RWPE1 (cell line): ENCODE measurements at places on chromosomes 7 and 10.
A peak's percentile ranks its signal among the peaks of the same experiment; 100 is the strongest.

DNA sequence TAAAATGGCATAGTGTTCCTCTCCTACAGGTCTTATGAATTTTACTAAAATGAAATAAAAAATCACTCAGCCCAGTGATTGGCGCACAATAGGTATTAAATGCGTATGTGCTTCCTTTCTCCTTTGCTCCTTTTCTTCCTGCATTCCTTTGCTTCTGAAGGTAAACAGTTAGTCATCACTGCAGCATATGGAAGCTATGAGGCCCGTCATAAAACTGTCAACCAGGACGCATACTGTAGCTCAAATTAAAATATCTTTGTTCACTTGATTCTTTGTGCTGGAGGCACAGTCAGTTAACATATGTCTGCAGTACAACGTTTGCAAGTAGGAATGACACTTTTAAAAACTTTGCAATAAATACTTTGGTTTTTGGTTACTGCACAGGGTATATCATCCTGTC is 374.7 kb downstream of the TCERG1L start:
- DNase-seq, result peak; percentile 26

DNA sequence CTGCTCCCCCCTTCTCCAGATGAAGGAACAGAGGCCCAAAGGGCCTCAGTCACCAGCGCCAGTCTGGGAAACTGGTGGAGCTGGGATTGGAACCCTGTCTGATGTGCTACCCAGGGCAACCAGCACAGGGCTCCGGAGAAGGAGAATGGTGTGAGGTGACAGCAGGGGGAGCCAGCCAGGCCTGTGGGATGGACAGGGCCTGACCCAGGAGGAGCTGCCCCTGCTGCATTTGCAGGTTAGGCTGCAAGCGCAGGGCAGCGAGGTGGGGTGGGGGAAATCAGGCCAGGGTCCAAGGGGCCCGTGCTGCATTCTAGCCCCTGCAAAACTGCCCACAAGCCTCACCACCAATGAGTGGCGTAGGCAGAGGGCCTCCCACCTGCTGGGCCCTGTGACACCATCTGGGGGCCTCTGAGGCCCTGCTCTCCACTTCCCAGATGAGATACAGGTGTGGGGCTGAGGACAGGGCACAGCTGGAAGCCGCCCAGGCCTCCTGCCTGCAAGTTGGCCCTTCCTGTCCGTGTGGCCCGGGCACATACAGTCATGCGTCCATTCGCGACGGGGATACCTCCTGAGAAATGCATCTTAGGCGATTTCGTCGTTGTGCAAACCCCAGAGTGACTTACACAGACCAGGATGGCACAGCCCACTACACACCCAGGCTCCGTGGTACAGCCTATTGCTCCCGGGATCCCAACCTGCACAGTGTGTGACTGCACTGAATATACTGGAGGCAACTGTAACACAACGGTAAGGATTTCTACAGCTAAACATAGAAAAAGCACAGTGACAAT is 45.3 kb downstream of the RASGEF1A start:
- DNase-seq, result no peak

DNA sequence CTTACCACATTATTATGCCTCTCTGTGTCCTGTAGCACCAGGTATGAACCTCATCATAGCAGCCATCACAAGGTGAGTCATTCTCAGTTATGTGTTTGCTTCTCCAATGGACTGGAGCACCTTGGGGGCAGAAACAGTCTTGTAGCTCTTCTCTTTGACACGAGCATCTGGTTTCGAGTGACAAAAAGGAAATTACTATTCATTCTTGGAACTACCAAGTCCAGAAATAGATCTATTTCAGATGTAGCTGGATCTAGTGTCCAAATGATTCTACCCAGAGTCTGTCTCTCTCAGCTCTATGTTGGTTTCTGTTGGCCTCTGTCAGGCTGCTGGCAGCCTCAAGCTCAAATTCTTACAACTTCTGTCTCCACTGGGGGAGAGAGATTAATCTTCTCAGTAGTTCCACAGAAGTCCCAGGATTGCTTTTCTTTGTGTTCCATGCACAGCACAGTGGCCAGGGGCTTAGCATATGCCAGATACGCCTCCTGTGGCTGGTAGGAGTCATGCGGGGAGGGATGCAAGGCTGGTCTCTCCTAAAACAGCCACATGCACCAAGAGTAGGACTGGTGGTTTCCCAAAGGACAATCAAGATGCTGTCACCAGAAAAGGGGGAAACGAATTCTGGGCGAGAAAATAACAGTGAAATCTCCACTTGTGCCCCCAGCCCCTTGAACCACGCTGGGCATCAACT is 37.2 kb upstream of the PAPSS2 start:
- no peak for DNase-seq

- no peak for DNase-seq
Observed at GRCh38 chr10:91593834-91594233, 39.0 kb downstream of the PPP1R3C start.

GRCh38 chr7:102944241-102944640 is 31.4 kb downstream of the LRRC17 start:
- no peak for DNase-seq

- DNase-seq, result no peak
Observed at GRCh38 chr7:82317257-82317721, 126.3 kb downstream of the CACNA2D1 start.

DNA sequence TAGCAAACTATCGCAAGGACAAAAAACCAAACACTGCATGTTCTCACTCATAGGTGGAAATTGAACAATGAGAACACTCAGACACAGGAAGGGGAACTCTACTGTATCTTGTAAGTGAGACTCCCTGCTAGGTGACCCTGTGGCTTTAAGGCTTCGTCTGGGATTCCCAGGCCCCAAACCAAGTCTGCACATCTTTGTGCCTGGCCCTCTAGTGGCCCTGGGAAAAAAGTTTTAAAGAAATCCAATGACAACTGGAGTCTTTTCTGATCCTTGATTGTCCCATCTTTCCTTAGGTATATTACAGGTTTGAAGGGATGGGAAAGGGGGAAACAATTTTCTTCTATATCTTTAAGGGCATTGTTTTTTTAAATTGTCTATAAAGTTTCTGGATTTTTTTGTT is 10.6 kb upstream of the LIPM start:
- peak; percentile 39 for DNase-seq

- DNase-seq, result no peak
Observed at GRCh38 chr7:150897502-150898474, 45.5 kb downstream of the AOC1 start.

GRCh38 chr7:64602086-64602485 is 39.2 kb upstream of the ZNF680 start:
- no peak for DNase-seq

DNA sequence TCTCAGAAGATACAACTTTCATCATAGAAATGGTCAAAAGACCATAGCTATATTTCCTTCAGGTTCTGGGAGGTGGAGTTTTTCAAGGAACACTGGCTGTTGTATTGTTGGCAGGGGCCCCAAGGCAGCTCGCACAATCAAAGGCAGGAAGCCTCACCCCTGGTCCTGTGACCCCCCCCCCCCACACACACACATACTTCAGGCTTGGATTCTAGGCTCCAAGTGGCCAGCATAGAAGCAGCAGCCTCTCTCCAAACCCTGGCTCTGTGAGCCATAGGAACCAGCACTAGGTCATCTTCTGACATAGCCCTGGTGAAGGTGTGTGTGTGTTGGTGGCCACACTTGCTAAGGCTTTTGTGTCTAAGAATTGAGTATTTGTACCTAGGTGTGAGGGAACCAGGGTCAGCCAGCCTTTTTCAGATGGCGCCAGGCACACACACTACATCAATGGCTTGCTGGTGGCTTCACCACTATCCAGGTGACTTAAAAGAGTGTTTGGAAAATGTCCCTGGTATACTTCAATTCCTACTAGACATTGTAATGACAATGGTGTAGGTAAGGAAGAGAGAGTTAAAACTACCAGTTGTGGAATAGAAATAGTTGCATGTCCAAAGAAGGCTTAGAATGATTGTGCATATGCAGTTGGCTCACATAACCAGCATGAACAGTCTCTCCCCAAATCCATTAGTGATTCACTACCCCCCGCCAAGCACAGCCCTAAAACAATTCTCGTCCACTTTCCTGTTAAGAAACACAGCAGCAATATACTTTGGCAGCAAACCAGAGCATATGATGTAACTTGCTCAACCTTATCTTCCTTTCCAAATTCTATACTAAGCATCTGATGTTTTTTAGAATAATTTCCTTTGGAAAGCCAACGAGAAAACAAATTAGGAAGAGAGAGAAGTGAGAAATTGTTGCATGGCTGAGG is 91.3 kb downstream of the AVL9 start:
- DNase-seq, result no peak

DNA sequence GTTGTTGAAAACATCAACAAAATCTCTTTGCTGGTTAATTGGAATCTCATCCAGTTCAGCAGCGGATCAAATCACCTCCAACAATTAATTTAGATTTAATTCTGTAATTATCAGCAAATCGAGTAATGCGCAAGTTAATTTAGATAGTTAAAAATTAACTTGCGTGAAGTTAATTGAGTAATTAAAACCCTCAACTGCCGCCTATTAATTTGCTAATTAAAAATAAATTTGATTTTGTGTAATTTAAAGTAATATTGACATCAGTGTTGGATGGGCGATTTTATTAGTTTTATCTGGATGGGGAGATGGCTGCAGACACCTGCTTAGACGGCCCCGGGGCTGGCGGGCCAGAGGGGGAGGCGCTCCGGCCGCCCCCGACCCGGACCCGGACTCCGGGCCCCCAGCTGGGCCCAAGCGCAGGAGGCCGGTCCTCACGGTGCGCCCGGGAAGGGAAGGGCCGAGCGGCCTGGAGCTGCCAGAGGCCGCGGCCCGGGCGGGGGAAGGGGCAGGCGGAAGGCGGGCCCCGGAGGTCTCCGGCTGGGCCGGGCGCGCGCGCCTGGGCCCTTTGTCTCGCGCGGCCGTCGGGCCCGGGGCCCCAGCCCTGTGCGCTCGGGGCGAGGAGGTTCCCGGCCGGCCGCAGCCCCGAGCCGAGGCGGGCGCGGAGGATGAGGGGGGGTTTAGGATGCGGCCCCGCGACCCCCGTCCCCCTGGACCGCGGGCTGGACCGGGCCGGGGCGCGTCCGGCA is 3.3 kb upstream of the UNCX start:
- no peak for DNase-seq

- DNase-seq, result no peak
Observed at GRCh38 chr10:63703113-63703670, 182.0 kb downstream of the REEP3 start.

DNA sequence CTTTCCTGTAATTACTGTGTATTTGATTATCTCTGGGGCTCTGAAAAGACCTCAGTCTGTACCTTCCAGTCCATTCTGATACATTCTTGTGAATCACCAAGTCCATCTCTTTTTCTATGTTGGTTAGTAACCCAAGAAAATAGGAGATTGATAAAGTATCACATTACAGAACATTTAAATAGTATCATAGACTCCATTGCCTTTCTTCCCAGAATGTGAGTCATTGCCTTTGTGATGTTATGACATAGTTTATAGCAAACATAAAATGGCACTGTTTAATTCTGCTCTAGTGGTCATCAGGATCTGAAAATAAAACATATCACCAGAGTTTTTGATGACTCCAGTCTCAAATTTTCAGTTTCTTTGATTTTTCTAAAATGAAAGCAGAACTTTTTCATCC is 78.4 kb downstream of the NRG3 start:
- no peak for DNase-seq

DNA sequence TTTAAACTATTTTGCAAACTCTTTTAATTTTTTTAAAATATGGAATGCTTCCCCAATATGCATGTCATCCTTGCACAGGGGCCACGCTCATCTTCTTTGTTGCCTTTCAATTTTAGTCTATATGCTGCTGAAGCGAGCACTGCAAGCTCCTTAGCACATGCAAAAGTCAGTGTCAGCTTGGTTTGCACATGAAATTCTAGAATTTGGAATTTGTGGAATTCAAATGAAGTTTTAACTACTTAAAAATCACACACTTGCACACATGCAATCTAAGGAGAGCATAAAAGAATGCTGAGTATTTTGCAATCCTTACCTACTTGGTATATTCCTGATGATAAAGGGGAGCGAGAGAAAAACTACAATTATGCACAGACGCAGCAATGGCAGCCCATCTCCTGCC is 78.3 kb upstream of the ATP6V0A4 start:
- no peak for DNase-seq

DNA sequence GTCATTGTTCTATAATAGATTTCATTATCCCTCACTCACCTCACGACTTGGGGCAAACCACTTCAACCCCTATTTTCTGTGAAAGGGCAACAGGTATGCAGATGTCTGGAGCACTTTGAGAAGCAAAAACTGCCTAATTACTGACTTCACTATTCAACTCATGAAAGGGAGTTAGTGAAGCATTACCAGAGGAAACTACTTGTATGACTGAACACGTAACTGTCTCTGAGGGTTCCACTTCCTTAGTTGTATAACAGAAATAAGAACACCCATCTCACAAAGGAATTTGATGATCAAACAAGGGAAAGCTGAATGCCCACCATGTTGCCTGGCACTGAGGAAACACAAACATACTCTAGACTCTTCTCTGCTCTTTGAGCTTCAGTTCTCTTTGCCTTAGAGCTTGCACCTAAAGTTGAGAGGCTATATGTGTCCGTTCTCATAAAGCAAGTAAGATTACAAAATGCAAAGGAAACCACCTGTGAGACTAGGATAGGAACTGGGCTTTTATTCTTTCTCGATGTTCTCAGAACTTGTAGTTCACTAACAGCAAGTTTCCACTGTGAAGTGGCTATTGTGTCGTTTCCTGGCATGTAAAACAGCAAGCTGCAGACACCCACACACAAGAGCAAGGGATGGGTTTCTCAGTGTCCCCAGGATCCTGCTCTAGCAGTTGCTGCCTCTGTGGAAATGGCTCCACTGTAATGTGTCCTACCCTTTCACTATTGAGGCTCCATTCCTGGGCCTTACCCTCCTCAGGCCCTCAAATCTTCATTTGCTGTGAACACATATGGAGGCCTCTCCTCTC is 2.6 kb downstream of the TMEM243 start:
- DNase-seq, result no peak

GRCh38 chr7:33062023-33062781 is at the start of gene NT5C3A:
TSS of gene NT5C3A (minus strand) at chr7:33062776. CDS start at chr7:33062705, 71 bp downstream.
- peak; percentile 70 for DNase-seq

GRCh38 chr7:66055321-66055956 is 20.2 kb upstream of the ASL start:
- no peak for DNase-seq

DNA sequence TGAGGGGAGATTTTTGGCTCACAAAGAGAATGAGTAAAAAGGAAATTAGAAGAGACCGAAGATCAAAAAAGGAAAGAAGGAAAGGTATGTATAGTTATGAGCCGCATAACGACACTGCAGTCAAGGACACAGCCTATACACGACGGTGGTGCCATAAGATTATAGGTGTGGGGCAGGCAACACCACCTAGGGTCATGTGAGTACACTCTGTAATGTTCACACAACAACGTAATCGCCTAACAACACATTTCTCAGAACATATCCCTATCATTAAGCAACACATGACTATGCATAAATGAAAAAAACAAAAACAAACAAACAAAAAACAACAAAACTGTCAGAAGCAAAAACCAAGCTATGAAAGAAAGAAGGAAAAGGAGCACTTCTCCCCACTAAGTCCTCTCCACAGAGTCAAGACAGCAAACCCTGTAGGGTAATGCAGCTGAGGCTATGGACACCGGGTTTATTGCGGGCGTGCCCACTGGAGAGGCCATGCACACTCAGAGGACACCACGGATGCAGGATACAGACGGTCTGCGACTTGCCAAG is 45.1 kb downstream of the PIP4K2A start:
- no peak for DNase-seq
